ENCODE measurements at places on chromosomes 2 and 18. TPM values are rescaled to one million over a fixed set of nuclear protein-coding genes. Genes with fewer than 3 reads are reported as not detected.

- no peak for DNase-seq
These were observed 610 bp downstream of the SPC25 start for GRCh38 chr2:168889635-168890005.

DNA sequence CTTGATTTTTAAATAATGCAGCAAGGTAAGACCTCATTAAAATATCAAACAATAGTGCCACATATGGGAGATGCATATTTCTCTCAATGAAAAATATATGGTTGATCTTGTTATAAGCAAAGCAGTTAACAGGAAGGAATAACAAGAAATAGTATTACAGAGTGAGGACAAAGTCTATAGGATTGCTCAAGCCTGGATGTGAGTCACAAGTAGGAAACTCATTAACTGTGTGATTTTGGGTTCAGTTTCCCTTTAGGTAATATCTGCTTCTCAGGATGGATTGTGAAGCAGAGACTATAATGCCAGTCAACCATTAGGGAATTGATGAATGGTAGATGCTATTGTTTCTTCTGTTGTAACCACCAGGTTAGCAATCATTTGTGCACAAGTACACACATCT is 42.9 kb upstream of the SPHKAP start:
- no peak for DNase-seq

DNA sequence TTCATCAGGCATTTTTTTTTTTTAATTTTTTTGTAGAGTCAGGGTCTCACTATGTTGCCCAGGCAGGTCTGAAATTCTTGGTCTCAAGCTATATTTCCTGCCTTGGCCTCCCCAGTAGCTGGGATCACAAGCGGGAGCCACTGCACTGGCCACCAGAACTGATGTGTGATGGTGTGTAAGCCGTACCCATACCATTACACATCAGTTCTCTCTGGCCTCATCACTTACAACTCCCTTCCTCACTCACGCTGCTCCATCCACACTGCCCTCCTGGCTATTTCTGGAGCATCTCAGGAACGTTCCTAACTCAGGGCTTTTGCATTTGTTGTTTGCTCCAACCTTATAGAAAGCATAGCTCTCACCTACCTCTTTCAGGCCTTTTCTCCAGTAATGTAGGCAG is 834.5 kb upstream of the ID2 start:
- no peak for DNase-seq

DNA sequence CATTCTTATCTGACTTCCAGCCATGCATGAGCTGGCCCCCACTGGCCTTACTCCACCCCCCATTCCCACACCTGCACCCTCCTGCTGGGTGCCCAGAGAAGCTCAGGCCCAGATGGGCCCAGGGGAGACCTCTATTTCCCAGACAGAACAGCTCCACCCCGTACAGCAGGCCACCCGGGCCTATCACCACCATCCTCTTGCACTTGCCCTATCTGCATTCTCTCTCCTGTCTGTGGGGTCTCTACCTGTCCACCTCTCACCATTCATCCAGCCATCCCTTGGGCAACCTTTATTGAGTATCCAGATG is 25.3 kb upstream of the TNS1 start:
- no peak for DNase-seq

LGALSL gene
- total RNA-seq = 22.6 TPM

OR6B2 gene
- not detected for total RNA-seq

KCNJ13 gene
- 0.89 TPM for total RNA-seq

FAM228A gene
- total RNA-seq = 0.80 TPM
